Effector memory CD8-positive, alpha-beta T cell (primary cell): ENCODE measurements at places on chromosomes 3 and 15.

GRCh38 chr3:32484436-32484835, 18.2 kb downstream of the CMTM6 start:
- DNase-seq = no peak

DNA sequence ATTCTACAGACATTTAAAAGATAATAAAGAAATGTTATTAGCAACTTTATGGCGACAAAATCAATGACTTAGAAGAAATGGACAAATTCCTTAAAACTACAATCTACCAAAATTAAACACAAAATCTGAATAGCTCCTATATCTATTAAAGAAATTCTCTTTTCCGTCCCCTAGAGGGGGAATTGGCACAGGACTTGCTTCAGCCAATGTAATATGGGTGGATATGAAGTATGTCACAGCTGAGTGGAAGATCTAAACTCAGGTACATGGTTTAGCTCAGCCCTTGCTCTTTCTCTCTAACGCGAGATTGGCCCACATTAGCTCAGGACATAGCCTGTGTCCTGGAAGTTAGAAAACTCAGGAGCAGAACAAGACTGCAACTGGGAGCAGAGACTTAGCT, 79.3 kb downstream of the DNAH12 start:
- DNase-seq = no peak

GRCh38 chr3:52874160-52874701, 23.1 kb downstream of the STIMATE start:
- DNase-seq = no peak

DNA sequence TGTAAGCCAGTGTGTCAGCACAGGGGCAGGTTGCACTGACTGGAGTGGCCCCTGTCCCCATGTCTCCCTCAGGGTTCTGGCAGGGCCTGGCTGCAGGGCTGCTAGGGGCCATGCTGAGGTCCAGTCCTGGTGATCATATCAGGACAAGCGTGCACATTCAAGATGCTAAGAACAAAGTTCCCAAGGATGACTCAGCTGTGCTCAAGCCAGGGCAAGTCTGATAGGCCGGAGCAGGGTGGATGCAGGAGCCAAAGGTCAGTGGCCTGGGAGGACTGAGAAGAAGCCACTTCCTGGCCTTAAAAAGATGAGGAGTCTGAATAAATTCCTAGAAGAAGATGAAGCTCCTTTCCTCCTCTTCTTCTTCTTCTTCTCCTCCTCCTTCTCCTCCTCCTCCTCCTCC, 353.2 kb downstream of the AGBL1 start:
- DNase-seq = no peak

DNA sequence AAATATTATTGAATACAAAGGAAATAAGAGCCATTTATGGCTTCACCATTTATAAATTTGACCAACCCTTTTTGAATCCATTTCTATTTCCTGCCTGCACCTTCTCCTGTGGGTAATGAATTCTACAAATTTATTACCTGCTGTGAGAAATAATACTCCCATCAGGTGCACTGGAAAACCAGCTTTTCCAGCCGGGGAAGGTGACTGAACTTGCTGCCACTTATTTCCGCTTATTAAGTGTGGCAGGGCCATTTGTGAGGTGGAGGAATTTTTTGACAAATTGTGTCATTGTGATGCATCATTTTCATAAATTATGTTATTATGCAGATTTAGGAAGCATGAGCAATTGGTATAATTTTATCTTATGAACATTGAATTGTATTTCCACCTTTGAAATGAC, 151.1 kb downstream of the SQOR start:
- no peak for DNase-seq

GRCh38 chr15:73930371-73930770, 4.1 kb downstream of the LOXL1 start:
- DNase-seq = no peak

DNA sequence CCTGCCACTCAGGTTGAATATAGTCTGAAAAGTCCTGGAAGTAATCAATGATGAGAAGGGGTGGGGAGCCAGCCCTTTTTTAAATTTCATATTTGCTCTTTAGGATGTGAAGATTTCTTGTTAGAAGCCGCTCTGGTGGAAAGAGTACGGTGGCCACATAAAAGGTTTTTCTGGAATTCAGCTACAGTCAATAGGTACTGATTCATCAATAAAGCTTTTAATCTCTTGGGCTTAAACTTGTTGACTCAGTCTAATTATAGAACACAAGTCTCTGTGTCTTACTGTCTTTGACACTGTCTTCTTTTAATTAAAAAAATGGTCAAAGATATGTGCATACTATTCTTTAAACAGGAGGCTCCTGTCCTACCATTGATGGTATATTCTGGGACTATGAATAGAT, 99.9 kb upstream of the TP63 start:
- no peak for DNase-seq

GRCh38 chr3:183298701-183299153, 45.7 kb downstream of the B3GNT5 start:
- DNase-seq = no peak

GRCh38 chr15:73366766-73367623, 1.8 kb downstream of the HCN4 start:
- DNase-seq = no peak

GRCh38 chr15:54566654-54567053, 588.4 kb downstream of the UNC13C start:
- DNase-seq = no peak

DNA sequence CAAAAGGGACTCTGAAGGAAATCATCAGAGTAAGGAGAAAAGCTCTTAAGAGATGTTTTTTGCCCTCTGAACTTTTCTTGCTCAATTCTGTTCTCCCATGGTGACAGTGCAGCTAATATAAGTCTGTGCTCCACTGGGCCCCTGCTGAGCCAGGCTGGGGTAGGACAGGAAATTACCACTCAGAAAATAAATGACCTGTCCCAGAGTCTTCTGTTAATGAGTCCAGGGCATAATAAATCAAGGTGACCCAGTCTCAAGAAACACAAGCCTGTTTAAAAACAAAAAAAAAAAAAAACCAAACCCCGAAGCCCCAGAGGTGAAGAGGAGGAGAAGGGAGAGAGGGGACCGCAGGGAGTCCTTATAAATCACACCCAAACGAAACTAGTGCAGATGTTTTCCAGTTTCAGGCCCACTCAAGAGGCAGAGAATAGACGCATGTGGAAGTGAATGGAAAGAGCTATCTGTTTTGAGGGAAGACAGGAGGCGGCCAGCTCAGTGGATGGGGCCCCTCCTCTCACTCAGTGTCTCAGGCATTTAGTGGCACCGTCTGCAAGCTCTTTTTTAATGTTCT, 59.8 kb upstream of the BOC start:
- no peak for DNase-seq

GRCh38 chr15:40238532-40239403, at the start of gene PAK6:
Gene PAK6 (plus strand): TSS chr15:40239063. CDS start chr15:40264786, 25,723 bp downstream.
- DNase-seq = peak; percentile 19

- DNase-seq = no peak
These were observed 11.2 kb downstream of the CNTN3 start for GRCh38 chr3:74603292-74603691.

DNA sequence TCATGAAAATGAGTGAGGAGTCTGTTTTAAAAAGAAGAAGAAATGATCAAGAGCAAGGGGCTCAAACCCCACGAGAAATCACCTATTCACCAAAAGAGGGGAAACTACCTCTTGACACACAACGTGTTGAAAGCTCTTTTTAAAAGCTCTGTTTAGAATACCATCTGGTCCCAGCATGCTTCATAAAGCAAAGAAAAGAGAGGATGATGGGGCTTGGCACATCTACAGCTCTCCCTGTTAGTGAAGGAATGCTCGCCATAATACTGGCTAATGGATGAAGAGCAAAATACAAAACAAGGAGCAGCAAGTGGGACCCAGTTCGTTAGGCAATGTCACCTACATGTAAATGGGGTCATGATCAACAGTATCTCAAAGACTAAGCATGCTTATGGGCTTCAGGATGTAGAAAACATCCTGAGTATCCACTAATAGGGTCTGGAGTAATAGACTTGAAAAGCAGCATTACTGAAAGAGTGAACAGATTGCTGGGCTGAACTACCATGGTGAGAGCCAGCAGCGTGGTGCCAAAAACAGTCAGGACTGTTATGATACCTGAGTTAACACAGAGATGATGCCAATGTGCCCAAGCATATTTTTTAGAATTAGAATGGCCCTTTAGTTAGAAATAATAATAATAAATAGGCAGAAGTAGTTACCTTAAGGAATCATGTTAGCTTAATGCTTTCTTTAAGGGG, 159.7 kb upstream of the POU1F1 start:
- no peak for DNase-seq

DNA sequence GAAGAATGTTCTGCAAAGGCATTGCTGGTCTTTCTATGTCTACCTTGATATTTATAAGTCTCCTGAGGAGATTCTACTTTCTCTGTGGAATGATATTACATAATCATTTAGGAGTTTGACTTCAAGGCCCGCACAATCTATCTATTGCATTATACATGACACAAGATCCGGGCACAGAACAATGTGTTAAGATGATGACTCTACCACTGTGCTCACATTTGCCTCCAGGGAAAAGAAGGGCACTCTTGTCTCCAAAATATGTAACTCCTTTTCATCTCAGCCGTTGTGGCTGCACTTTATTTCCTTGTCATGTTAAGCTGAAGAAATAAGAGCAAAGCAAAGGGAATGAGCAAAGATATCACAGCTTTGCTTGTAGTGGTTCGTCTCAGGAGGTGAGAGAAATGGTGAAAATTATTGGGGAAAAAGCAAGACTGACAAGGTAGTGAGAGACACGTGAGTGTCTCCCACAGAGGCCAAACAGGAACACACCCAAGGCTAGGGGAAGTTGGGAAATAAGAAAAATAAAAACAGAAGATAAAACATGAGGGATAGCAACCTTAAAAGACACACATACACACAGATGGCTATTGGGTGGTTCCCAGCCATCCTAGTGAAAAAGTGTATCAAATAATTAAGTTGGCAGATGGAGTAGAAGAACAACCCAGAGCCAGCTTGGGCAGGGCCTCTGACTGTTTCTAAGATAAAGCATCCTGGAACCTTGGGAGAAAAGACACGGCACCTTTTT, 184.3 kb downstream of the P3H2 start:
- DNase-seq = no peak

DNA sequence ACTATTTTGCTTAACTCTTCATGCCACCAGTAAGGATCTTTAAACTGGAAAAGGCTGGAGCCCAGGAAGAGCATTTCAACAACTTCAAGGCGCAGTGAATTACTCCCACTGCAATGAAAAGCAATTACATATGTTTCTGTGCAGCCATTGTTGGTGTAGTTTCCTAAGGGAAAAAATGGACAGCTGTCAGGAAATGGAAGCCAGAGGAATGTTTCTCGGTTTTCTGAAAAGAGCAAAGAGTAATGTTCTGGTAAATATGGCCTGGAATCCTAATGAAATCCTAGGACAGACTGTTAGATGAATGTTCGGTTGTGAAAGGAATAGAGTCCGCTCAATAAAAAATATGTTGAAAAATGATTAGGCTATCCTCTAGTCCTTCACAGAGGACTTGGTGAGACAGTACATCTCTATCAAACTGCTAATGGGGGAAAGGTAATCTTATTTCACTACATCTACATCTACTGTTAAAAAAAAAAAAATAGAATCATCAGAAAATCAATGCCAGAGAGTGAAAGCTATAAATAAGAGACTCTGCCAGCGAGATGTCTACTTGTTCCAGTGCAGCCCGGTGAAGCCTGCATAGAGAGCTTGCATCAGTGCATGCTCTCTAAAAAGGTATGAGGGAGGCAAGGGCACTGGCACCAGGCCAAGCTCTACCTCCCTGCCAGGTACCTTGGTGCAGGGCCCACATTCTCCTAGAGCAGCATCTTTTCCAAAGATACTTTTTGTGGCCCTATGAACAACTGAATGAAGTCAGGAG, 68.2 kb upstream of the TJP1 start:
- no peak for DNase-seq

DNA sequence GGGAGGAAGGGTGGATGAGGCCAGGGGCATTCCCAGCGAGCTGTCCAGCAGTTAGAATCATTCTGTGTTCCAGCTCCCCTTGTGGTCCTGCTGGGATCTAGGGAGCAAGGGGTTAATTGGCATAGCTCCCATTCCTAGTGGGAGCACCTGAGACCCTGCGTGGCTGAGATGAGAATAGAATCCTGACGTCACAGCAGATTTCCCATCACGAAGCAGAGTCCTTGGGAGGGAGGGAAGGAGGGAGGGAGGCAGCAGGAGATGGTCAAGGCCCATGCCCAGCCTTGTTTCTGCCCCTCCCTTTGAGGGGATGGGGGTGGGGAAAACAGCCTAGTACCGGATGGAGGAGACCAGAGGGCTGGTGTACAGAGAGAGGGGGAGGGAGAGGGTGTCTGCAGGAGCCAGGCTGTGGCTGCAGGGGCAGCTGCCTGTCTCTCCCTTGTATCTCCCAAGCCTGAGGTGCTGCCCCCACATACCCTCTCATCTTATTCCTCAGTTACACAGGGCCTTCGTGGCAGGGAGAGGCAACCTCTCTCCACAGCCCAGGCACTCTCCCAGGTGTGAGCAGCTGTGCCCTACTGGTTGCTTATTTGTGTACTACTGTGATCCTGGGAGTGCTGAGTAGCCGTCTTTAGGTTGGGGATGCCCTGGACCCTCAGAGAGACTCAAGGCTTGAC, 5.4 kb downstream of the TYRO3 start:
- no peak for DNase-seq

DNA sequence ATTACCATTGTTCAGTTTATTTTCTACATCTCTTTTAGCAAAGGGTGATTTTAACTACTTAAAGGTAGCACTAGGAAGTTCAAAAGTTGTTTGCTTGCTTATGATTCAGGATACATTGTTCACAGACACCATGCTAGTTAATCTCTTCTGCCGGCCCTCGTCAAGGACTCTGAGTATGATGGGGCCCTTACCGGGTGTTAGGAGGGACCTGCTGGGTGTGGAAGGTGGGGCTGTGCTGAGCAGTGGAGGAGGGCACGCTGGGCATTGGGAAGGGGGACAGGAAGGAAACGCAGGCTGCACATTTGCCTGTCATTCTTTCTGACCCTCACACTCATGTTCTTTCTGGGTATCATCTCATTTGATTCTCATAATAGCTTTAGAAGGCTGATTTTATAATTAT, 65.1 kb upstream of the MYZAP start:
- DNase-seq = no peak

GRCh38 chr3:47082519-47082918, 81.4 kb downstream of the SETD2 start:
- no peak for DNase-seq

DNA sequence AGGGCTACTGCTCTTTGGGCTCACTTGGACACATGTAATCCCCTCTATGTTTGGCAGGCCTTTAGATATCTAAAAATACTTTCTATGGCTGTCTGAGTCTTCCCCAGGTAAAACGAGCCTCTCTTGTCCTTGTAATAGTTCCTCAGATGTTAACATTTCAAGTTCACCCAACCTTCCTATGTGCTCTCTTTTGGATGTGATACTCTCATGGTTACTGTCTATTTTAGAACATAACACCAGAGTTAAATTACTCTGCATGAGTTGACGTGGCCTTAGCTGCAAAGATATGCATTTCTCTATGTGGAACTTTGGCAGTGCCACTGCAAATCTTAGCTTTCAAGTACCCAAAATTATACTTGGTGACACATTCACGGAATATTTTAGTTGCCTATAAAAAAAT, 31.9 kb upstream of the CSPG5 start:
- no peak for DNase-seq

- no peak for DNase-seq
These were observed 363.6 kb downstream of the NLGN1 start for GRCh38 chr3:173761161-173761560.

GRCh38 chr15:38267421-38268022, 14.9 kb downstream of the SPRED1 start:
- DNase-seq = no peak
